Activated T-helper 1 cell treated with anti-CD3 and anti-CD28 coated beads, Interleukin-12 subunit alpha, Interleukin-12 subunit beta, Interleukin-2, Interleukin-4 antibody, amounts not matched to agents 30 ng/mL and 10 ng/mL and 1 ng/mL, durations not matched to agents 14 hours and 24 hours and 36 hours (primary cell): ENCODE measurements at places on chromosomes 13 and 19. TPM values are rescaled to one million over a fixed set of nuclear protein-coding genes. Genes with fewer than 3 reads are reported as not detected.

DNA sequence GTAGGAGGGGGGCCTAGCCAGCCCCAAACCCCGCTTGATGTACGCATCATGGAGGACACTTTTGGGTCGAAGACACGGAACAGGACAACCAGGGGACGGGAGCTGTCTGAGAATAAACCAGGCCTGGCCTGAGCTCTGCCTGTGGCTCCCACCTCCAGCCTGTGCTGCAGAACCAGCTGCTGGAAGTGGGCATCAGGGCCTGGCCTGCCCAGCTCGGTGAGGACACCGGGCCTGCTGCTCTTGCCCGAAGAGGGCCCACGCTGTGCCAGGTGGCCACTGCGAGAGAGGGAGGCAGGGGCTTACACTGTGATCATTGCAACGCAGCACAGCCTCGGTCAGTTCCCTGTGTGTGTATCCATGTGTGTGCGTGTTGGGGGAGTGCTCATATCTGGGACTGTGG is 34.6 kb downstream of the CEBPG start:
- DNase-seq = no peak
- no peaks in the 10 kb centered on the region for H3K36me3 ChIP-seq
- no peak overlapping the region for H3K4me3 ChIP-seq

DNA sequence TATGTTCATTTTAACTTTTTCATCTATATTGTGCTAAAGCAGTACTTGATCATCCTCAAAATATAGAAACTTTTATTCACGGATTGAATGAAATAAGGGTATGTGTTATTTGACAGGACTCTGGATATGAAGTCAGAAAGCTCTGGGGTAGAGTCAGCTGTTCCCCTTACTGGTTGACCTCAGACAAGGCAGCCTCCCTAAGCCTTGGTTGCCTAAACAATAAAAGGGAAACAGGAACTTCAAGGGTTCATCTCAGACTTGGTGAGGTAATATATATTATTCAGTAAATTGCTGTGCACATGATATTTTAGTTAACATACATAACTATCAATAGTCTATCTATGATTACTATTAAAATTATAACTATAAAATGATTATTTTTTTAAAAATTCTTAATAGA is 13.6 kb downstream of the POLR1D start:
- H3K36me3 ChIP-seq = peaks cover 14% of the 10 kb centered on the region
- H3K4me1 ChIP-seq = peaks cover 47% of the 10 kb centered on the region
- no peak for DNase-seq
- H3K4me3 ChIP-seq = no peak overlapping the region
- H3K27me3 ChIP-seq = no peaks in the 10 kb centered on the region
- no peak overlapping the region for H3K27ac ChIP-seq

DNA sequence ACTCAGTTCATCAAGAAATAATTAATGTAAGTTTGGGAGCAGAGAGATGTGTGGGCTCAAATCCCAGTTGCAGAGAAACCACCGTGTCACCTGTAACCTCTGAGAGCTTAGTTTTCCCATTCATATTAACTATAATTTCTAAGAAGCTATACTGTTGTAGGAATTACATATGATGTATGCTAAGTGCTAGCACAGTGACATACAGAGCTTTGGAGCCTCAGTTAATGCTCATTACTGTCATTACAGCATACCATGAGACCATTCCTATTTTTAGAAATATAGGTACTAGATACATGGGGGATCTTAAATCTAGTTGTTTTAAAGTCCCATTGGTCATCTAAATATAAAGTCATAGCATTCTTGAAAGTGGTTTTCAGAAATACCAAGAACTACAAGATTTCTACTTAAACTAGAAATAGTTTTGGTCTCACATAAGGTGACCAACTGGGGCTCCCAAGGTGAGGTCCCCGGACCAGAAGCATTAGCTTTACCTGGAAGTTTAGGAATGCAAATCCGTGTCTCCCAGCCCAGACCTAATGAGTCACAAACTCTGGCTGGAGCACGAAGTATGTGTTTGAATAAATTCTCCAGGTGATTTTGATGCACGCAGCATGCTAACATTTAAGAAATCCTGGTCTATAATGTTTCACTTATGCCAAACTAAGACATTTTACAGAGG is 144.6 kb downstream of the LACC1 start:
- no peak overlapping the region for H3K27ac ChIP-seq
- H3K4me3 ChIP-seq = no peak overlapping the region
- no peaks in the 10 kb centered on the region for H3K4me1 ChIP-seq
- H3K36me3 ChIP-seq = no peaks in the 10 kb centered on the region
- DNase-seq = no peak

DNA sequence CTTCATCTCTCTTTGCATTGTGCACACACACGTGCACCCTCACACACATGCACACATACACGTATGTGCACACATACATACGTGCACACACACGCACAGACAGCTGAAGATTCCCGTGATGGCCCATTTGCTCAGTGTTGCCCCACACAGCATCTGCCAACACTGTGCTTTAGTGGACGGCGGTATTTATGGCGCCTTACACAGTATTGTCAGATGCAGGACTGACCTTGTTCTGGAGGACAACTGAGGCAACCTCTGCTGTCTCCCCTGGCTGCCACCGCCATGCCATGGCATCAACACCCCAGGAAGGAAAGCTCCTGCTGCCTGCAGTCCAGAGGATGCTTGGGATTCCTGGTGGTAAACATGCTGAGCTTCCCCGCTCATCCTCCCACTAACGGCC is 316.4 kb downstream of the TEX29 start:
- no peak for DNase-seq
- H3K4me1 ChIP-seq = no peaks in the 10 kb centered on the region
- H3K27me3 ChIP-seq = no peaks in the 10 kb centered on the region
- no peaks in the 10 kb centered on the region for H3K36me3 ChIP-seq
- H3K4me3 ChIP-seq = no peak overlapping the region

GRCh38 chr13:76163761-76164160 is 527.6 kb downstream of the LMO7 start:
- no peaks in the 10 kb centered on the region for H3K4me1 ChIP-seq
- H3K27ac ChIP-seq = no peak overlapping the region
- no peak for DNase-seq
- H3K27me3 ChIP-seq = peaks cover 1% of the 10 kb centered on the region

The PEAK3 gene
- total RNA-seq = 0.07 and 0.16 TPM in 2 replicates
